ENCODE measurements at places on chromosomes 4 and X.

DNA sequence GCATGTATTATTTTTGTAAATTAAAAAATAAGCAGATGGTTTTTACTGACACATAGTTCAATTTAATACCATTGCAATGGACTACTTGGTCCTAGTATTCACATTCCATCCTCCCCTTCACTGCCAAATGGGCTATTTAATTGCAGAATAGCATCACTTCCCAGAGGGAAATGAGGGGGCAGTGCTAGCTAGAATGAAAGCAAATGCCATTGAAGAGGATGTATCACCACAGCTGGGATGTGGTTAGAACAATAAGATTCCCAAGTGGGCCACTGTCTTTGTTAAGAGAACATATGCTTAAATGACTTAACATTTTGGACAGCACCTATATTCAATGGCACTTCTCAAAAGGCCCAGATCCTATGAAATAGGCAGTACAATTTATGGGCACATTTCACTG lies 224.7 kb downstream of the RBMX2 start:
- no peak for DNase-seq

DNA sequence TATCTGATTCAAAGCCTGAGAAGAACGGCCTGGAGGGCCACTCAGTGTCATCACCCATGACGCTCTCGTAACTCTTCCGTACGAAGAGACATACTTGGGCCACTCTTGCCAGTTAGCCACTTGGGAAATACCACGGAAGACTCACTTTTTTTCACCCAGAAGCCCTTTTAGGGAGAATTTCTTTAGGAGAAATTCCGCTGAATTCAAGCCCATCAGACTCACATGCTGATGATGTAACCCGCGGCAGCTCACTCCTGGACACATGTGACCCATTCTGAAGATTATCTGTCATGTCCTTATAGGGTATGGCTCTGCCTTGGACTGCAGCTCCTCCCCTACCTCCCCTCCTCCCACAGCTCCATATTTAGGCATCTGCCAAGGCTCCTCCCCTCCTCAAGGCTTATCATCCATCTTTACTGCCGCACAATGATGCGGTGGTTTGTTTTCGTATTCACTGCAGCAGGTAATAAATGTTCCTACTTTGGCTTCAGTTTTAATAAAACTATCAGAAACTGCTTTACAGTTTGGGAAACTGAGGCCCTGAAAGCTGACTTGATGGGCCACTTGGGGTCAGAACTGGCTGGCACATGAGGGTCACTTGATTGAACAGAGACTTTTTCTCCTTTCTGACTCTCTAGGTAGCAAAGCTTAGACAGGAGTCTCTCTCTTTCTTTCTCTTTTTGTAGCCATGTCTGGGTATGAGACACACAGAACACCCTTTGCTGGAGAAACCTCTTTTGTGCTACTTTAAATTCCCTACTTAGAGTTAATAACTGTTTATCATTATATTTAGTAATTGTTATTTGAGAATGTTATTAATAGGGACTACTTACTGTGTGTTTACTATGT lies 42.1 kb downstream of the RHOH start:
- no peak for DNase-seq

GRCh38 chrX:130091980-130092522 lies 18.2 kb downstream of the ELF4 start:
- DNase-seq: no peak

DNA sequence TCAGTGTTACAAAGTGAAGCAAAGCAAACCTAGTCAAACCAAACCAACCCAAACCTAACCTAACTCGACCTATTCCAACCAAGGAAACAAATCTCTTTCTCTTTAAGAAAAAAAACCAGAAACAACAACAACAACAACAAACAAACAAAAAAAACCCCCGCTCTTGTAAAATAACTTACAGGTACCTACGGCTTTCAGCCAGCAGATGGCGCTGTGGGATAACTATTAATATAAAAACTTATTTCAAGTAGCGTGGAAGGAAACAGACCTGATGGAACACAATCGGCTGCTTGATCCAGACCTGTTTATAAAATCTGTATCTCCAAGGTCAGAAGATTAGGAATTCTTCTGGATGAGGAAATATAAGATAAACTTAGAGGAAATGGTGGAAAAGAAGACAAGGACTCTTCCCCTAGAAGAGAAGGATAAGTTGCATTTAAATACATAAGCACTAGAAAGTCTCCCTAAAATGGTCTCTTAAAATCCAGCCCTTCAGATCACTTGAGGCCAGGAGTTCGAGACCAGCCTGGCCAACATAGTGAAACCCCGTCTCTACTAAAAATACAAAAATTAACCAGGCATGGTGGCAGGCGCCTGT lies 34.4 kb upstream of the CDKL5 start:
- no peak for DNase-seq

DNA sequence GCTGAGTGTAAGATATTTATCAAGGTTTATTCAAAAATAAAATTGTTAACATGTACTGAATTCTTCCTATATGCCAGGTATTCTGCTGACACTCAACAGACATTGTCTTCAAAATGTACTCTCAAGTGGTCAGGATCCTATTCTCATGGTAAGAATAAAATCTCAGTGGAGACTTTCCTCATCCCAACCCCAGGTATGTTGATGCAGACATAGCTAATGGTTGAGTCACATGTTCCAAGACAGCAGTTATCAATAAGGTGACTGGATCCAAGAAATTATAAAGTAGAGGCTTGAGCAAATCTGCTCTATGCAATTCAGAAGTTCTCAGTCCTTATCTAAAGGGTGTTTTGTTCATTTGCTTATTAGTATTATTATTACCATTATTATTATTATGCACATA lies 115.2 kb upstream of the GABRA2 start:
- no peak for DNase-seq

All from NCI-H1436 treated with DMSO at 0.1 percent for 48 hours (cell line).